T-helper 22 cell (primary cell): ENCODE measurements at places on chromosomes 5 and 9.

GRCh38 chr5:27523629-27524028 lies 485.2 kb upstream of the CDH9 start:
- DNase-seq = no peak

DNA sequence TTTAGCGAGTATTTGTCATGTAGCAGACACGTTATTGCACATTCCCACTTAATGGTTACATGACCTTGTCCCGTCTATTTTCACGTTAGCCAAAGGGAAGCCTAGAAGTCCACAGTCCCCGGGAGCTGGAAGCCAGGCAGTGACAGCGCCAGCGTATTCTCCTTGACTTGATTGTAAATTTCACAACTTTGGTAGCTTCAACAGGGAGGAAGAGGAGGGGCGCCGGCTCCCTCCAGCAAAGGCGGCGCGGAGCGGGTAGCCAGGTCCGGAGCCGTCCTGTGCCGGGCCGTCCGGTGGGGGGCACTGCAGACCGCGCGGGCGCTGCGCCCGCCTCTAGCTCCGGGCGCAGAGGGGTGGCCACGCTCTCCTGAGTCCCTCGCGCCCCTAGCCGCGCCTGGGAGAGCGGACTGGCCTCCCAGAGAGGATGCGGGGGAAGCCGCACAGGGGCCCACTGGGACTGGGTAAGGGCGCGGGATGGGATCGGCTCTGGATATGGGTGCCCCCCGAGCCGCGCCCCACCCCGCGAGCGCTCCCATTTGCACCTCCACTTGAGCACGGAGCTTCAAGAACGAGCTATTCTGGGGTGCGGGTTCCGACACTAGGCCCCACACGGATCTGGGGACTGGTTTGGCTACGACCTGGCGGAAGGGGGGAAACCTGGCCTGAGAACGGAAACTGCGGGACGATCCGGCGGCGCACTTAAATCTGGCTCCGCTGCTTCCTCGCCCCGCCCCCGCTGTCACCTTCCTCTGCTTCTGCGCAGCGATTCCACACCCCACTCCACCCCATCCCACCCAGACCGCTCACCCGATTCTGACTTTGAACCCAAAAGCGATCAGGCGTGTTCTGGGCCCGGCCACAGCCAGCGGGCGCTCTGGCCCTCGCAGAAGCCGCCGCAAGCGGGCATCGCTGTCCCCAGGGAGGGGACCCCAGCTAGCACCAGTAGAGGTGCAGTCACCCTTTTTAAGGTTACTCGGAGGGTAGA lies 23.8 kb downstream of the KLF4 start:
- DNase-seq = no peak

DNA sequence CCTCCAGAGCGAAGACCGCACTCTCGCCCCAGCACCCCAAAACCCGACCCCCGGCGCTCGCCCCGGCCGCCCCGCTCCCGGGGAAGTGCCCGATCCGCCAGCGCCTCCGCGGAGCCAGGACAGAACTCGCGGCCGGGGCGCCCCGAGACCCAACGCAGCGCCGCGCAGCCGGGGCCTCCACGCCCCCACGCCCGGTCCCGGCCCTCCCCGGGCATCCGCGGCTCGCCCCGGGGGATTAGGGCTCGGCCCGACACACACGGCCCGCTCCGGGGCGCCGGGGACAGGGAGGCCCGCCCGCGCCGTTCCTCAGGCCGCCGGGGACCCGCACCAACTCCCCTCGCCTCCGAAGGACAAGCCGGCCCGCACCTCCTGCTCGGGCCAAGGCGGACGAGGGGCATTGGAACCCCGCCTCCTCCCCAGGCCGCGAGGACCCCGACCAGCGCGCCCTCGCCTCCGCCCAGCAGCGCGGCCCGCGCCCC lies 544 bp downstream of the FNBP1 start:
- no peak for DNase-seq

GRCh38 chr9:137294681-137295237 lies 7.3 kb downstream of the NRARP start:
- no peak for DNase-seq

DNA sequence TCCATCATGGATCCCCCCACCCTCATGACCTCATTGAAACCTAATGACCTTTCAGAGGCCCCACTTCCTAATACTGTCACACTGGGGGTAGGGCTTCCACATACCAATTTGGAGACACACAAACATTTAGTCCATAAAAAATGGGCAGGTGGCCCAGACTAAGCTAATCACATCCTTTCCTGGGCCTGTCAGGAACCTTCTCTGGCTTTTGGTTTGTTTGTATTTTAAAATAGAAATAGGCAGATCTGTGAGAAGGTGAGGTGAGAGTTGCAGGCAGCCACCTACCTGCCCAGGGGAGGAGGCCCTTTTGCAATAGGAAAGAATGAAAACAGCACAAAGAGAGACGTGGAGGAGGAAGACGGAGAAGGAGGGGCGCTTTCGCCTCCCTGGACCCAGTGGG lies 90.2 kb upstream of the BOD1 start:
- no peak for DNase-seq

DNA sequence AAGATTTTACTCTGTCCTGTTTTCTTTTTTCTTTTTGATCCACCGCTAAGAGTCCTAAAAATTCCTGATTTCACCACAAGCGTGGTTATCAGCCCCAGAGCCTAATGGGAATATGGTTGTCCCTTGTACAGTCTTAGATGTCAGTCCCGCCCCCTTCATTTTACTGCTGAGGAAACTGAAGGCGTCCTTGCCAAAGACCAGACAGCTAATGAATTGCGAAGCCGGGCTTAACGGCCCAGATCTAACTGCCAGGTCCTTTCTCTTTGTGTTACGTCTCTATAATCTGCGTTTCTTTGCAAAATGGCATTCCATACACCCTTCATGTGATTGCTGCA lies 497 bp downstream of the NSA2 start:
- DNase-seq = no peak

GRCh38 chr5:75601996-75602395 lies 9.3 kb upstream of the ANKDD1B start:
- DNase-seq = no peak

DNA sequence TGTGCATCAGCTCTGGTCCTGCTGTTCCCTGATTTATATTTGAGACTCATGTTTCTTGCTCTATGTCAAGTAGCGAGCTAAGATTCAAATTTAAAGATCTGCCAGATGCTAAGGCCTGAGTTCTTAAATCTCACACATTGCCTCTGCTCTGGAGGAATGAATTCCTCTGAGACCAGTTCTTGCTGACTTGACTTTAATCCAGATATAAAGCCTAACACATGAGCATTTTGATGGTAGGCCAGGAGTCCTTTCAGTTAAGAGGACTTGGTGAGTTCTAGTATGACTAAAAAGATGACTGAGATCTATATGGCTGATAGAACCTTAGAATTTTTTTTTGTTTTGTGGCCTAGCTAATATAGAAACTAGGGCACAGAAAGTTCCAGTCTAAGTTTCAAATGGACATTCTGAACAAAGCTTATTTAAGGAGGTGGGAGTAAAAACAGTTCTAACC lies 1.3 kb upstream of the INIP start:
- DNase-seq = no peak

GRCh38 chr9:99722877-99723276 lies 98.8 kb upstream of the NR4A3 start:
- DNase-seq = no peak

GRCh38 chr9:13210306-13210705 lies 69.2 kb downstream of the MPDZ start:
- DNase-seq = no peak

GRCh38 chr5:25568989-25569625 lies 924.3 kb upstream of the CDH10 start:
- DNase-seq = no peak

DNA sequence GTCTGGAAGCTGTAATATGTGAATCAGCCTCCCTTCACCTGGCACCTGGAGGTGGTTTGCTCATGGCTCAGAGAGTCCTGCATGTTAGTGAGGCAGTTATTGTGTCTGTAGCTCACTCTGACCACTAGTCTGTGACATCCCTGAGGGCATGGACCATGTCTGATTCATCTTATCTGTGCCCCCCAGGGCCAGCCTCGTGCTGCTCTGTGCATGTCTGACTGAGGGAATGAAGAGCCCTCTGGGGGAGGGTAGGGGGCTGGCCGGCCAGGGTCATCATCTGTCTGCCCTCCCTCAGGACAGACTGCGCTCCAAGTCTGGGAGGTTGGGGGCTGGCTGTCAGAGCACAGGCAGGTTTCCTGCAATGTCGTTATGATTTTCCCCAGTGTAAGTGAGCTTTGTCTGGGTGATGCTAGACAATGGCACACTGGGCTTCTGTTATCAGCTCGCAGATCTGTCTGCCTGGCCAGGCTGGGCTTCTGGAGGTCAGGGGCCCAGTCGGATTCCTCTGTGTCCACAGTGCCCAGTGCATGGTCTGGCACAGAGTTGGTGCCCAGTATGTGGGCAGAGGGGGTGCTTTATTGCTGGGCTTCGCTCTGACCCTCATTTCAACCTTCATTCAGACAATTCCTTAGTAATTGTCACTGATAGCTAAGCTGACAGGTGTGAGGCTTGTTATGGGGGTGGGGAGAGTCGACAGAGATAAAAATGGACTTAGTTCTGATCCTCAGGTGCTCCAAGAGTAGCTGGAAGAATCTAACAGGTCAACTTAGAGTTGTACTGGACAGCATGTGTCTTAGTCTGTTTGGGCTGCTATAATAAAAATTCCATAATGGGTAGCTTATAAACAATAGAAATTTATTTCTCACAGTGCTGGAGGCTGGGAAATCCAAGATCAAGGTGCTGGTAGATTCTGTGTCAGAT lies 85.7 kb upstream of the SHB start:
- no peak for DNase-seq

DNA sequence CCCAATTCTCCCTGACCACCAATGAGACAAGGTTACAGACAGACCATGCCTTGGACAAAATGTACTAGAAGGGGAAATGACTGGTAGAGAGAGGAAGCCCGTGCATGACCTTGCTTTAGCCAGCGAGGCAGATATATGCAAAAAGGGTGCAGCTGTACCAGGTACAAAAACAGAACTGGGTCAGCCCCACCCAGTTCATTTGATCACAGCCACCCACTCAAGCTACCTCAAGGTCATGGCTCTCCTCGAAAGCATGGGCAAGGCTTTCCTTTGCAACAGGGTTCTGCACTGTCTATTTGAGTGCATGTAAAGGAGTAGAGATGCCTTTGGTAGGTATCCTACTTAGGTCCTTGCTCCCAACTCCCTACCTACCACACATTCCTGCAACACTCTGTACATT lies 33.3 kb downstream of the TLE1 start:
- DNase-seq = no peak

GRCh38 chr9:14752871-14753270 lies 30.3 kb upstream of the CER1 start:
- DNase-seq = no peak

DNA sequence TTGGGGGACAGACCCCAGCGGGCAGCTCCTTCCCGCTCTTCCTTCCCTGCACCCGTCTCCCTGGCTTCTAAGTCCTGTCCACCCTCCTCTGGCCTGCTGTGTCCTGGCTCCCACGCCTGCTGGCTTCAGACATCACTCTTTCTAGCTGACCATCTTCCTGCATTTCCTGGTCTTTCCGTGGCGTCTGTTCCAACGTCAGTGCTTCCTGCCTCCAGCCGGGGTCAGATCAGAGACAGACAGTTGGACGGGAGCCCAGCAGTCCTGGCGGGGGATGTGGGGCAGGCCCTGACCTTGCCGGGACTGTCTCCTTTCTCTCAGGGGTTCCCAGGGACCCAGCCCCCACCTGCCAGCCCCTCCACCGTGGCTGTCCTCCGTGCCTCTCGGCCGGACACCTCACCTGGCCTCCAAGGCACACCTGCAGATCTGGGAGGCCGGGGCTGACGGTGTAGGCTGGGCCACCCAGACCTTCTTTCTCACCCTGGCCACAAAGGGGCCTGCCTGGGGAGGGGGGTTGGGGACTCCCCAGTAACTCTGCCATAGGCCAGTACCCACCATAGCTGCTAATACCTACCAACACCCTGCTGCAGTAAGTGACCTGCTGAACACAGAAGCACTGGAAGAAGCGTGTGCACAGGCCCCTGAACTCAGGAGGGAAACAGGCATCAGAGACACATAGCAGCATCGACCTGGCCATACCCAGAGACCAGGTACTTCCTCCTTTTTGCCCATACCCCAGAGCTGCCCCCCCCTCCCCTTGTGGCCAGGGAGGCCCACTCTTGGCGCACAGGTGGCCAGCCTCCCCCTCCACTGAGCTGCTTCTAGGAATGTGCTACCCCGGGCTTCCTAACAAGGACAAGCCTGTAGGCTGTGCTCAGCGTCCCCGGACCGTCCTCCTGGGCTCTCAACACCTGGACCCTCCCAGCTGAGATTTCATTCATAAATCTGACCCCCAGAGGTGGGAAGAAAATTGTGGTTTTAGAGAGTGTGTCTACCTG lies 5.1 kb downstream of the NRARP start:
- DNase-seq = no peak

- DNase-seq = no peak
Observed at GRCh38 chr5:81837667-81838306, 86.9 kb upstream of the SSBP2 start.

- DNase-seq = no peak
Observed at GRCh38 chr5:91331705-91332104, 51.4 kb downstream of the ARRDC3 start.

DNA sequence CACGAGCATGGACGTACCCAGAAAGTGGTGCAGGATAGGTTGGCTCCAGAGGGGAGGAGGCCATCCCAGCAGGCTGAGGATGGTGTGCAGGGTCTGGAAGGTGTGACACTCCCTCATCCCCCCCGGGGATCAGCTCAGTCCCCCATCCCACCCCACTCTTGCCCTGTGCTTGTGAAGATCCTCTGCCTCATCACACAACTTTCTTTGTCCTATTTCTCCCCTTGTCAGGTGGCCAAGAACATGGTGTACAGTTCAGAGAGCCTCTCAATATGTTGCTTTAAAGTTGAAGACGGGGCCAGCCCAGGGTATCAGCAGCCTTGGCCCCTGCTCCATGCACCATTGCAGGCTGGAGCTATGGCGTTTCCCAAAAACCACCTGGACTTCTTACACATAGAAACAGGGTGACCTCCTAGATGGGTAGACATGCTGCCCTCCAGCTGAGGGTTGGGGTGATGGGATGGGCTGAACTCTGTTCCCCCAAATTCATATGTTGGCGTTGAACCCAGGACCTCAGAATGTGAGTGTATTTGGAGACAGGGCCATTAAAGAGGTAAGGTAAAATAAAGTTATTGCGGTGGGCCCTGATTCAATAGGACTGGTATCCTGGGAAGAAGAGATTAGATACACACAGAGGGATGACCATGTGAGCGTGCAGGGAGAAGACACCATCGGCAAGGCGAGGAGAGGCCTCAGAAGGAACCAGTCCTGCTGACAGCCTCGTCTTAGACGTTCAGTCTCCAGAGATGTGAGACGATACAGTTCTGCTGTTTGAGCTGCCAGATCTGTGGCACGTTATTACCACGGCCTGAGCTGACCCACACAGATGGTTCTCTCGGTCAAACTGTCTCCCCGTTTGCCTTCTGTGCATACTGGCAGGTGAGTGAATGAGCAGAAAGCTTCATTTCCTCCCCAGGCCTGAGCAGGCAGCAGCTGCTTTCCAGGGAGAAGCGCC lies 272.5 kb downstream of the GADD45G start:
- DNase-seq = no peak

DNA sequence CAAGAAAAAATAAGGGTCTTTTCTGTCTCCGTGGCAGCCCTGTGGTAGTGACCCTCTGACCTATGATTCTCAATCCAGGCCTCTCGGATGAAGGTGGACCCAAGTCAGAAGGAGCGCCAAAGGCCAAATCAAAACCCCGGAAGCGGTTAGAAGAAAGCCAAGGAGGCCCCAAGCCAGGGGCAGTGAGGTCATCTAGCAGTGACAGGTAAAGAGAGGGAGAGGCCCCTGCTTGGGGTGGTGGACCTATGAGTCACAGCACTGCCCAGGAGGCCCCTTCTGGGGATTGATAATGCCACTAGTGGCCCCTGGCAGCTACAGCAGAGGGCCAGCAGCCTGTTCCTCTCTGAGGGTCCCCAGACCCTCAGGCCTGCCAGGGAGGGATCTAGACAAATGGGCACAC lies 6.4 kb upstream of the SLC2A8 start:
- no peak for DNase-seq
